ENCODE measurements at places on chromosomes 11 and 22.
A peak's percentile ranks its signal among the peaks of the same experiment; 100 is the strongest.

DNA sequence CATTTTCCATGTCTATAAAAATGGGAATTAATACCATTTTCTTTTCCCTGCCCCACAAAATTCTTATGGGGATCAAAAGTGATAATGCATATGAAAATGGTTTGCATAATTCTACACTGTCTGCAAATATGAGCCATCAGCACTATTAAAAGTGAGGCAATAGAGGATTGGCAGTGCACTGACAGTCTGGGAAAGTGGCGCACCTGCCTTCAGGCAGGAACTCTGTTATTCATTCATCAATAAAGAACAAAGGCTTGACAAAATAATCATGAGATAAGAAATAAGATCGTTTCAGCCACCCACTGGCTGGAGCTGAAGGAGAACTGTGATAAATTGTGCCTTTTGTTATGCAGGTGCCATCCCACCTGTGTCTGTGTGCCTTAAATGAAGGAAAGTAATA, 49.5 kb downstream of the ARFGAP2 start:
- no peak for DNase-seq

DNA sequence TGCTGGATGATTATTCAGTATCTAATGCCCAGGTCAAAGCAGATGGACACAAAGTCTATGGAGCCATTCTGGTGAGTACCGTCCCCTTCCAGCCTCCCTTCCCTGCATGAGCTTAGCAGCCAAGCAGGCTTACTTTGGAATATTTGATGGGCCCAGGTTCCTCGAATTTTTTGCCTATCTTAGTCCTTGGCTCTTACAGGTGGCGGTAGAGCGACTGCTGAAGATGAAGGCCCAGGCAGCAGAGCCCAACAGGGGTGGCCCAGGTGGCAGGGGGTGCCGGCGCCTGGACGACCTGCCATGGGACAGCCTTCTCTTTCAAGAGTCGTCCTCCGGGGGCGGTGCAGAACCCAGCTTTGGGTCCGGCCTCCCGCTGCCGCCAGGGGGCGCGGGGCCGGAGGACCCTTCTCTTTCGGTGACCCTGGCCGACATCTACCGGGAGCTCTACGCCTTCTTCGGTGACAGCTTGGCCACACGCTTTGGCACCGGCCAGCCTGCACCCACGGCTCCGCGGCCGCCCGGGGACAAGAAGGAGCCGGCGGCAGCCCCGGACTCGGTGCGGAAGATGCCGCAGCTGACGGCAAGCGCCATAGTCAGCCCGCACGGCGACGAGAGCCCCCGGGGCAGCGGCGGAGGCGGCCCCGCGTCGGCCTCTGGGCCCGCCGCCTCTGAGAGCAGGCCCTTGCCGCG, 741 bp upstream of the TMEM179B start:
- DNase-seq: peak; percentile 87

DNA sequence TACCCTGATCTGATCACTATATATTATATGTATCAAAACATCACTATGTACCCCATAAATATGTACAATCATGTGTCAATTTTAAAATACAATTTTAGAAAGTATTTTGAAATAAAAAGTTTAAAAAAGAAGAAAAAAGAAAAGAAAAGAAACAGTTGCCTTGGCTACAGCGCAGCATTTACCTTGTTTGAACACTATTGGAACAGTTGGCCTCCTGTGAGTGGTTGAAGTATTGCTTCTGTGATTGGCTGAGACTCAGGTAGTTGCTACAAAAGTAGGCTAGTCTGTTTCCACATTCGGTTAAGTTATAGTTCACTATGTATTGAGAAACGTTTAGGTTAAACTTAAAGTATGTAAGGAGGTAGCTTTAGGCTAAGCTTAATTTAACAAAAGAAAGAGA, 7.9 kb upstream of the DTX4 start:
- no peak for DNase-seq

GRCh38 chr11:61587951-61588727, 7.3 kb upstream of the SYT7 start:
- peak; percentile 92 for DNase-seq

GRCh38 chr11:68992743-68993255, 12.0 kb upstream of the MRGPRD start:
- DNase-seq: no peak

DNA sequence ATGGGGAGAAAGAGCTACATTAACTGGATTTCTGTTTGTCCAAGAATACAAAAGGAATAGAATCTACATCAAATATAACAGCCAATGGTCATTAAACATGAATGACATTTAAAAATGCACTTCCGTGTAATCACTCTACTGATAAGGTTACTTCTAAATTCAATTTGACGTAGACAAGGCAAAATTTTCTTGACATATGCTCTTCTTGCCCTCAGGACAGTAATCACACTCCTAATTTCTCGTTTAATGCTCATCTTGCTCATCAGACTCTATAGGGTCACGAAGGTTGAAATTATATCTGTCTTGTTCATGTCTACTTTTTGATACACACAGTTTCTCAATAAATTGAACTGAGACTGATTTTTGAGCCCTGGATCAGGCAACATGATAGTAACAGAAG, 58.4 kb downstream of the NARS2 start:
- no peak for DNase-seq

DNA sequence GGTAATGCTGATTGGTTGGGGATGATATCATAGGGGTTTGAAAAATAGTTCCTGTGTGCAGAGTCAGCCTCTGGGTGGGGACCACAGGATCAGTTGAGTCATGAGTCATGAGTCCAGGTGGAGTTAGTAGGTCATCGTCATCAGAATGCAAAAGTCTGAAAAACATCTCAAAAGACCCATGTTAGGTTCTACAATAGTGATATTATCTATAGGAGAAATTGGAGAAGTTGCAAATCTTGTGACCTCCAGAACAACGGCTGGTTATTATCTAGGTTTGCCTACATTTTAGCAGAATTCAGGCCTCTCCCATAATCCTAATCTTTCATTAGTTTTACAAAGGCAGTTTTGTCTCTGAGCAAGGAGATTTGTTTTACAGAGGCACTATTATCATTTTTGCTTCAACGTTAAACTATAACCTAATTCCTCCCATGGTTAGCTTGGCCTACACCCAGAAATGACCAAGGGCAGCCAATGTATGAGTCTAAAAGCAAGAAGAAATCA, 38.9 kb downstream of the MS4A2 start:
- no peak for DNase-seq

GRCh38 chr22:29427176-29427760, 11.1 kb upstream of the RFPL1 start:
- no peak for DNase-seq

GRCh38 chr11:65932558-65932919, 12.7 kb upstream of the TSGA10IP start:
- peak; percentile 64 for DNase-seq

- peak; percentile 43 for DNase-seq
Measured at GRCh38 chr11:3138178-3139085, 26.7 kb downstream of the OSBPL5 start.

DNA sequence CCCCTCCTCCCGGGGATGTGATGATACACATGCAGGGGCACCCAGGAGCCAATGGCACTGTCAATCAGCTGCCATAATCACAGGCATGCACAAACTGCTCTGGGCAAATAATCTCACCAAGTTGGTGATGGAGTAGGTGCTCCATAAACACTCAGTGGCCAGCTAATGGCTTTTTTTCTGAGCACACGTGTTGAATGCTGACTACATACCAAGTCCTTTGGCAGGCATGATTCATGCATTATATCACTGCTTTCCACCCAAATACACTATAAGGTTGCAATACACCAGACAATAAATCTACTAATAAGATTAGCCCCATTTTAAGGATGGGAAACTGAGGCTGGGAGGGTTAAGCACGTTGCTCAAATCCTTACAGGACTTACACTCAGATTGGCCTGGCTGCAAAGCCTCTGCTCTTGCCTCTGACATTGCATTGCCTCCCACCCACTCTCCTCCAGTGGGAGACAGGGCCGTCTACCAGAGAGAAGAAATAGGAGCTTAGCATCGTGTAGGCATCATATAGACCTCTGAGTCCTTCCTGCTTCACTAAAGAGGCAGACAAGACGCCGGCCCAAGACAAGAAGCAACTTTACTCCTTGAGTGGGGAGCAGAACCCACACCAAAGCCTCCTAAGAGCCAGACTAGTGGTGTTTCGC, 32.7 kb upstream of the ACCSL start:
- no peak for DNase-seq

DNA sequence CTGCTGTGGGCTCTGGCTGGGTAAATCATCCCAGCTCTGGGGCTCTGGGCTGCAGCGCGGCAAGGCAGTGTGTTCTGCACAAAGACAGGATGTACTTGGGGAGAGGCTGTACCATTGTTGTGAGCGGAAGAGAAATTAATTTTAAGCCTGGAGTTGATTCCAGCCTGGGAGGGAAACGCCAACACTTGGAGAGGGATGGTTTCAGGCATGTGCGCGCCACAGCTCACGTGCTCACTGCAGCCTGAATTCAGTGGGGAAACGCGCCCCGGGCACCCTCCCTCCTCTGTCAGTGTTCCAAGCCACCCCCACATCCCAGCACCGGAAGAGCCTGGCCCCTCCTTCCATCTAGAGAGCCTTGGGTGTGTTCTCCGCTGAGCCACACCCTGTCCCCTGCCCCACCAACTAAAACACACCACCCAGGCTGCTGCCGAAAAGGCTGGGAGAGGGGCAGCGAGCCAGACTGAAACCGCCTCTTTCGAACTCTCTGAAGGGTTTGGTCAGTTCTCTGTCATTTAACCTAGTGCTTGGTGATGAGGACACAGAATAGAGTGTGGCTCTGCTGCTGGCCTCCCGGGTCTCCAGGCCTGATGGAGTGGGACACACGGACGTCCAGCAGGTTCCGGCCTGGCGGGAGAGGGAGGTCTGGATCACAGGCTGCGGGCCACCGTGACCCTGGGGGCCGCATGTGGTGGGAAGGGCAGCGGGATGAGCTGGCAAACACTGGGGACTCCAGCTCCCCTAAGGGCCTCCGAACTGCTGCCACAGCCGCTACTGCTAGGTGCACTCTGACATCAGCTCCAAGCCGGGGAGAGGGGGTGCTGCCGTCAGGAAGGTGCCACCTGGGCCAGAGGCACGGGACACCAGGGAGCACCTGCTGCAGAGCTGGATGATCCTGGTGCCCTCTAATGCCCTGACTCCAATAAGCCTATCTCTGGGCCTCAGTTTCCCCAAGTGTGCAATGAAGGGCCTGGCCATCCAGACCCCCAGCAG, 230.8 kb downstream of the CTTN start:
- no peak for DNase-seq

DNA sequence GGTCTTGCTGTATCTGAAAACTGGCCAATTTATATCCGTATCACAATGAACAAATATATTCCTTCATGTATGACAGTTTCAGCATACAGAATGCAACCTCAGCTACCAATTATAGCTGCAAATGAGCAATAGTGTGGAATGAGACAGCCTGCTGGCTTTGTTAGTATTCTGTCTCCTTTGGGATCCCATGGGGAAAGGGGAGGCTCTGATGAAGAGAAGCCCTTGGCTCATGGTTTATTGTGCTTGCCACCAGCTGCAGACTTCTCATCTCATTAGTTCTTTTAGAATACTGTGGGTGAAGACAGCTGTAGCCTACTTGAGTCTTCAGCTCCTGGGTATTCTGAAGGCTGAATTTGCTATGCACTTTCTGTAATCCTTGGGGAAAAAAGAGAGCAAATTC, 42.4 kb downstream of the PITPNB start:
- DNase-seq: peak; percentile 69

GRCh38 chr11:43381802-43382201, 23.1 kb downstream of the TTC17 start:
- no peak for DNase-seq

GRCh38 chr11:110000031-110000502, 93.1 kb upstream of the ZC3H12C start:
- DNase-seq: no peak

DNA sequence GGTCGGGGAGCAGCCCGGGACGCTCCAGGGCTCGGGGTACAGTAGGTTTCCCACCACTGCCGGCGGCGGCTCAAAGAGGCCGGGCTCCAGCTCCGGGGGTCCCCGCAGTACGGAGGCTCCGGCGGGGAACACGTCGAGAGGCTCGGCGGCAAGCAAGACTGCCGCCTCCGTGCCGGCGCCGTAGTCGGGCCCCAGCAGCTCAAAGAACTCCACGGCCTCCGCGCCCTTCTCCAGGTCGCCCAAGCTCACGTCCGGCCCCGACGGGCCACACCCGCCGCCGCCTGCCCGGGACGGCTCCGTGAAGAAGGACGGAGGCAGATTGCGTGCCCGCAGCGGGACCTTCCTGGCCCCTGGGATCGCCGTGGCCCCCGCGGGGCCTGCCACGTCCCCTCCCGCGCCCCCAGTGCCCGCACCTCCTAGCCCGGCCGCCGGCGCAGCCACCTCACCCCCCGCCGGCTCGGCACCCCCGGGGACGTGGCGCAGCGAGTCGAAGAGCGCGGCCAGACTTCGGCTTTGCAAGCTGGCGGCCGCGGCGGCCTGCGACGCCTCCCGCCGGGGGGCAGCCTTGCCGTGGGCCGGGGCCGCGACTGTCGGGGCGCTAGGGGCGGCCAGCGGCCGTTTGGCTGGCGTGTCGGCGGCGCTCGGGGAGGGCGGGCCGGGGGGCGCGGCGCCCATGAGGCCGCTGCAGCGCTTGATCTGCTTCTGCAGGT, 775 bp downstream of the FAM181B start:
- peak; percentile 20 for DNase-seq

GRCh38 chr22:19884161-19884953, 29.7 kb upstream of the GNB1L start:
- DNase-seq: no peak

DNA sequence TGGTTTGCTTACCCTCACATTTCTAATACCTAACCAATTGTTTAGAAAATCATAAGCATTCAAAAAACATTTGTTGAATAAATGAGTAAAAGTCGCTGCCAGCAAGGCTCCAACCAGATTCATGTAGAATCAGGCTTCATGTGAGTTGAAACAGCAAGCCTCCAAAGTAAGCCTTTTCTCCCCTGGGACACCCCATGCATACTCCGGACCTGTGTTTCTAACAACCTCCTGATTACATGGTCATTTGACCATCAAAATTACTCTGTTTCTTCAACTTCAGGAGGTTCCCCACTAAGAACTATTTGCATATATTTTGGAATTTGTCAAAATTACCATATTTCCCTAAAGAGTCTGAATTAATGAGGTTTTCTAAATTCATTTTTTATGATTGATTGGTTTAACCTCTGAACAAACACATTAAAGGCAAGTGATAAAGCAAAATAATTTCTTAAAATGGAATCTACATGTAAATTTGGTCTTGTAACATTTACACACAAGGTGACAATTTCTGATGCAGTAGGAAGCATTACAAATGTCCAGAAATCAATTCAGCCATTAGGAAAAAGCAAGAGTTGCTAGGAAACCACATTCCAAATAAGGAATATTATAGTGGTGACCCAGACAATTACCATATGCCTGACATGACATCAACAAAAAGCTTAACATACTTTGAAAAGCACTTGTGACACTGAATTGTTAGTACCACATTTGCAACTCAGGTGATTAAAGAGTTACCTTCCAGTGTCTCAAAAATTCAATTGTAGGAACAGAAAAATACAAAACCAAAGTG, 252.6 kb downstream of the GUCY1A2 start:
- peak; percentile 35 for DNase-seq

DNA sequence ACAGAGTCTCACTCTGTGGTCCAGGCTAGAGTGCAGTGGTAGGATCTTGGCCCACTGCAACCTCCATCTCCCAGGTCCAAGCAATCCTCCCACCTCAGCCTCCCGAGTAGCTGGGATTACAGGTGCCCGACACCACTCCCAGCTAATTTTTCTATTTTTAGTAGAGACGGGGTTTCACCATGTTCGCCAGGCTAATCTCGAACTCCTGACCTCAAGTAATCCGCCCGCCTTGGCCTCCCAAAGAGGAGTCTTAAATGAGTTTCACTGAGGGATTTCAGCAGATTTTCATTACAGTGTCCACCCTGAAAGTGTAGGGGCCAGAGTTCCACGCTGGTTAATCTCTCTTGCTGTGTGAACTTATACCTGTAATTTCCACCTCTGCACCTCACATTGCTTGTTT, 412 bp upstream of the RPS3 start:
- no peak for DNase-seq

- peak; percentile 70 for DNase-seq
Measured at GRCh38 chr11:27705873-27706820, 5.9 kb upstream of the BDNF start.

All from NCI-H82 (cell line).